ENCODE measurements at places on chromosomes 7 and 10. TPM values are rescaled to one million over a fixed set of nuclear protein-coding genes. Genes with fewer than 3 reads are reported as not detected.

GRCh38 chr7:19747740-19748339, 25.6 kb downstream of the TMEM196 start:
- peaks cover 6% of the 10 kb centered on the region for H3K4me1 ChIP-seq
- no peak overlapping the region for H3K27ac ChIP-seq
- no peaks in the 10 kb centered on the region for H3K36me3 ChIP-seq
- no peak for DNase-seq
- no peak overlapping the region for H3K4me3 ChIP-seq
- no peaks in the 10 kb centered on the region for H3K27me3 ChIP-seq

The GNAI1 gene
- 26.7 TPM for total RNA-seq

DNA sequence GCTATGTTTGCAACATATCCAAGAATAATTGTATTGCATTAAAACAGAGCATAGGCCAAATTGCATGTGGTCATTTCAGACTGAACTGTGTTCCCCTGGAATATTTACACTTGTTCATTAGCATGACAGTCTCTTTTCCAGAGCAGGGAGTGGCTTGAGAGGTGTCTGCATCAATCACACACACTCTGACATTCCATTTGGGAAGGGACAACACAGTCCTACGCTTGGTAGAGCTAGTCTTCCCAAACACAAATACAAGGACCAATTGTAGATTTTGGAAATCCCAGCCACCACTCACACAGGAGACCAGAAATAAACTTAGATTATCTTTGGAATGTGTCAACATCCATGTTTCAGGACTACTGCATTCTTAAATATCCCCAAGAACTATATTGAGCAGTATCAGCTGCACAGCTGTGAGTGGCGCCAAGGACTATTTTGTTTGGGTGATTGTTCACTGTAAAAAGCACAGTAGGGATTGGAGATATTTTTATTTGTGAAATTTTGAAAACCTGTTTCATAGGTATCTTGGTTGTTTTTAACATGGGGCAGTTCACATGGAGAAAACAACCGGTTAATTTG, 93.6 kb upstream of the PRR15 start:
- H3K4me1 ChIP-seq = no peaks in the 10 kb centered on the region
- H3K36me3 ChIP-seq = no peaks in the 10 kb centered on the region
- no peak for DNase-seq

DNA sequence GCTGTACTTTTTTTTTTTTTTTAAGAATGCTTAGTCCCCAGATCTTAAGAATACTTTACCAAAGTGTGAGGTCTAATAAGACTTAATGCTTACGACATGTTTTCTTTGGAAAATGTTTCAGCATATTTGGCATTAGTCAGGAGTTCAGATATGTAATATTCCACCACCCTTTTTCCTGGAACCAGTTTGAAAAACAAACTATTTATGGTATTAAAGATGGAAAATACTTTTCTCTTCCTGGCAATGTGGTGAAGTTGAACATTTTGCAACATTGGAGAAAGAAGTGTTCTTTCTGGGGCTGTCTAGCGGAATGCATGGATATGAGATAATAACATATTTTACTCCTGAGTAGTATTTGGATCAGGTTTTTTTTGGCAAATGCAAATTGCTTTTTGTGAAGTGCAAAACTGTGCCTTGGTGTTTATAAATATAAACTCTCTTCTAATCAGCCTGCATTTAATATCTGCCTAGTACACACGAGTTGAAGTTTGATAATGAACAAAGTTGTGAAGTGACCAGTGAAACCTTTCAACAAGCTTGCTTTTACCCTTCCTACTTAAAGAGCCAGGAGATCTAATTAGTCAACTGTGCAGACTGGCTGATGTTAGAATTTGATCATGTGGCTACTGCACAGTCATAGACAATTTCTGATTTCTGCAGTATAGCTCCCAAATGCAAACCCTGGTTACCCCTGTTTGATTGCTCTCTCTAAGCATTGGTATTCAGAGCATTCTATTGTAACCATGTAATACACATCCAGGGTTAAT, 20.9 kb downstream of the MAP3K8 start:
- H3K36me3 ChIP-seq = peaks cover 5% of the 10 kb centered on the region
- no peak for DNase-seq
- no peaks in the 10 kb centered on the region for H3K27me3 ChIP-seq

- no peak overlapping the region for H3K4me3 ChIP-seq
- no peaks in the 10 kb centered on the region for H3K4me1 ChIP-seq
- no peak for DNase-seq
- H3K27me3 ChIP-seq = no peaks in the 10 kb centered on the region
- peaks cover 2% of the 10 kb centered on the region for H3K36me3 ChIP-seq
- H3K27ac ChIP-seq = no peak overlapping the region
Observed at GRCh38 chr10:49502358-49502757, 36.6 kb downstream of the ERCC6 start.

DNA sequence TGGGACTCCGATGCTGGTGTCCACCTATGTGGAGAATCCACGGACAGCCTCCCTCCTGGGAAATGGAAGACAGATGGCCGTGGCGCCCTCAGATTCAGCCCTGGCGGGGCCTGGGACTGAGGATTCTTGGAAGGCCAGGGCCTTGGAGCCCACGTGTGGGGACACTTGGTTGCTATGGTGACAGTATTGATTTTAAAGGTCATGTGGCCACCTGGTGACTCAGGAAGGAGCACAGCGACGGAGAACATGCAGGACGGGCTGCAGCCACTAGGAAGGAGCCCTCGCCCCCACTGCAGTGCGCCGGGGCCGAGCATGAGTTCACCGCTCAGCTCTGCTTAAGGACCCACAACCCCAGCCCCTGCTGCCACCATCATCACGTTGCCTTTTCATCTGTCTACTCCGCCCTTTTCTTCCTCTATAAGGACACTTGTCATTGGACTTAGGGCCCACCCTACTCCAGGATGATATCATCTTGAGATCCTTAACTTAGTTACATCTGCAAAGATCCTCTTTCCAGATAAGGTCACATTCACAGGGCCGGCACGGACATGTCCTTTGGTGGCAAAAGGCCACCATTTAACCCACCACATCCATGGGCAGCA, 3.7 kb upstream of the STK32C start:
- H3K4me3 ChIP-seq = peak overlapping the region; percentile 77
- H3K27me3 ChIP-seq = peaks cover 33% of the 10 kb centered on the region
- DNase-seq = no peak
- H3K27ac ChIP-seq = no peak overlapping the region
- H3K4me1 ChIP-seq = peaks cover 17% of the 10 kb centered on the region

DNA sequence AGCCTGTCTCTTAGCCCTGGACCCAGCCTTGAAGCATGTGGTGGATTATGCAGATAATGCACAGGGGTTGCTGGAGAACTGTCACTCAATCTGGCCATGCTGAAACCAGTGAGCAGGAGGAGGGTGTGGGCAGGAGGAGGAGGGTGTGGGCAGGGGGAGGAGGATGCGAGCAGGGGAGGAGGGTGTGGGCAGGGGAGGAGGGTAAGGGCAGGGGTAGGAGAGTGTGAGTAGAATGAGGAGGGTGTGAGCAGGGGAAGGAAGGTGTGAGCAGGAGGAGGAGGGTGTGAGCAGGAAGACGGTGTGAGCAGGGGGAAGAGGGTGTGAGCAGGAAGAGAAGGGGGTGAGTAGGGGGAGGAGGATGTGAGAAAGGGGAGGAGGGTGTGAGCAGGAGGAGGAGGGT, 18.8 kb downstream of the CAMK2B start:
- peaks cover 4% of the 10 kb centered on the region for H3K27me3 ChIP-seq
- no peak overlapping the region for H3K4me3 ChIP-seq
- no peaks in the 10 kb centered on the region for H3K4me1 ChIP-seq
- H3K36me3 ChIP-seq = no peaks in the 10 kb centered on the region

The KLF14 gene
- not detected for total RNA-seq

- DNase-seq = no peak
- H3K4me3 ChIP-seq = no peak overlapping the region
- no peak overlapping the region for H3K27ac ChIP-seq
- H3K4me1 ChIP-seq = peaks cover 9% of the 10 kb centered on the region
- H3K36me3 ChIP-seq = no peaks in the 10 kb centered on the region
Observed at GRCh38 chr7:42834676-42835075, 77.2 kb downstream of the C7orf25 start.

DNA sequence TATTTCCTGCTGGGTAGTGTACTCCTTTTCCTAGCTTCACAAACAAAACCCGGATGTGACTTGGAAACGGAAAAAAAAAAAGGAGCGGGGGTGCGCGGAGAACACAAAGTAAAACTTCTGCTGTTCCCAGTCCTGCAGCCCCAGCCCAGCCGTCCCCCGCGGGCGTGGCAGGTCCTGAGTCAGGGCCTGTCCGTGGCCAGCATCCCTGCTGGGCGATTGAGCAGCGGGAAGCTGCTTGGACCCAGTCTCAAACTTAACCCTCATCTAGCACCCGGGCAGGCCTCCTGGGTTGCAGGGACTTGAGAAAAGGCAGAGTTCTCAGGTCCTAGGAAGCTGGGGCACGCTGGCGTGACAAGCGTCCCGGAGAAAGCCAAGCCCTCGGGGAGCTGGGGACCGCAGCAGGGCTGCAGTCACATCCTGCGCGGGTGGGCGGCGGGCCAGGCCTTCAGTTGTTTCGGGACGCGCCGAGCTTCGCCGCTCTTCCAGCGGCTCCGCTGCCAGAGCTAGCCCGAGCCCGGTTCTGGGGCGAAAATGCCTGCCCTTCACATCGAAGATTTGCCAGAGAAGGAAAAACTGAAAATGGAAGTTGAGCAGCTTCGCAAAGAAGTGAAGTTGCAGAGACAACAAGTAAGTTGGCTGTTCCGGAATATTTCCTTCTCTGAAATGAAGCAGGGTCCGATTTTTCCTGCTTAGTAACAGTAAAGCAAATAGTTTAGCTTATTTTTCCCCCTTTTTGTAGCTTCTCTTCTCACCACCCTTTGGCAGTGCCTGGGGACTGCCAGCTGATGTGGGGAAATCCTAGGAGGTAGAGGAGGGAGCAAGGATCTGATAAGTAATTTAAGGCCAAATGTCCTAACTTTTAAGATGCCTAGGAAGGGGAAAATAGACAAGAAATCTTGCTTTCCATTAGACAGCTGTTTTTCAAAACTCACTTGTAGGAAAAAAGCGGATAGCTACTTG, at the start of gene GNG11:
Gene GNG11, plus strand, starts transcription at position 129 of the 960 bp plus-strand sequence. Its CDS starts 403 bp downstream, at position 532.
- H3K4me3 ChIP-seq = peak within 1 kb of the TSS; percentile 93
- H3K36me3 ChIP-seq = no peaks in the 10 kb centered on the region
- peak; percentile 62 for DNase-seq
- H3K27ac ChIP-seq = peak within 1 kb of the TSS; percentile 98
- H3K4me1 ChIP-seq = peaks cover 32% of the 10 kb centered on the region

DNA sequence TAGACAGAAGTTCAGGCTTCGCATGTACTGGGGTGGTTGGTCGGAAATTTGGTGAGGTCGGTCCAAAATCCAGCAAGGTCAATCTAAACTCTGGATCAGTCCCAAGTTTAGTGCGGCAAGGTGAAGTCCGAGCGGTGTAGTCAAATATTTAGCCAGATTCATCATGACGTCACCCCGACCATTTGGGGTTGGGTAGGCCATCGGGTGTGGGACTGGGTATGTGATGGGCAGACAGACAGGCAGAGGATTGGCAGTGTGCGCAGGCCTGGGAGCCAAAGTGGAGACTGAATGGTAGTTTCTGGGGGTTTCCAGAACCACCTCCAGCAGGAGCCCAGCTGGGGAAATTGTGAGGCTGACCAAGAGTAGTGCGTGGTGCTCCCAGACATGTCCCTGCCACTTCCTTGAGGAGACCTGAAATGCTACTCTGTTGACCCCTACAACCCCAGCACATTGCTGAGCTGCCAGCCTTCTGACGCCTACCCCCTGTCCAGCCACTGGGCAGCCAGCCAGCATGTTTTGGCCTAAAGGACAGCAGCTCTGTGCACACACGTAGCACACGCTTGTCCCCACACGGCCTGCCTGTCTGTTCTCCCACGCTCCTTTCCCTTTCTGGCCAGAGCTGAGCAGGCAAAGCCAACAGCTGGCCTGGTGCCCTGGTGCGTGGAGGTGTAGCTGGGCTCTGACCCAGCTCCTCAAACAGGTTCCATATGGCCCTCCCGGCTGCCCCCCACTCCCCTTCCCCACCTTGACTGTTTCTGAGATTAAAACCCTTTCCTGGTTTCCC, 55.9 kb downstream of the FAM241B start:
- H3K27me3 ChIP-seq = peaks cover 4% of the 10 kb centered on the region
- no peaks in the 10 kb centered on the region for H3K36me3 ChIP-seq
- H3K4me3 ChIP-seq = no peak overlapping the region
- no peak for DNase-seq
- peaks cover 18% of the 10 kb centered on the region for H3K4me1 ChIP-seq

The HPSE2 gene
- not detected for total RNA-seq

- no peaks in the 10 kb centered on the region for H3K4me1 ChIP-seq
- H3K27ac ChIP-seq = no peak overlapping the region
- H3K36me3 ChIP-seq = no peaks in the 10 kb centered on the region
Observed at GRCh38 chr10:70729763-70730357, 55.3 kb downstream of the TBATA start.

The PRKCQ gene
- total RNA-seq = 3.3 TPM

The CPA4 gene
- total RNA-seq = 0.72 TPM

Measured in neural crest cell (in vitro differentiated cells).